ENCODE measurements at places on chromosomes 16 and 17. TPM values are rescaled to one million over a fixed set of nuclear protein-coding genes. Genes with fewer than 3 reads are reported as not detected.

Gene TMEM92
- 0.35 TPM for total RNA-seq

Gene CLEC18C
- 0.35 TPM for total RNA-seq

DNA sequence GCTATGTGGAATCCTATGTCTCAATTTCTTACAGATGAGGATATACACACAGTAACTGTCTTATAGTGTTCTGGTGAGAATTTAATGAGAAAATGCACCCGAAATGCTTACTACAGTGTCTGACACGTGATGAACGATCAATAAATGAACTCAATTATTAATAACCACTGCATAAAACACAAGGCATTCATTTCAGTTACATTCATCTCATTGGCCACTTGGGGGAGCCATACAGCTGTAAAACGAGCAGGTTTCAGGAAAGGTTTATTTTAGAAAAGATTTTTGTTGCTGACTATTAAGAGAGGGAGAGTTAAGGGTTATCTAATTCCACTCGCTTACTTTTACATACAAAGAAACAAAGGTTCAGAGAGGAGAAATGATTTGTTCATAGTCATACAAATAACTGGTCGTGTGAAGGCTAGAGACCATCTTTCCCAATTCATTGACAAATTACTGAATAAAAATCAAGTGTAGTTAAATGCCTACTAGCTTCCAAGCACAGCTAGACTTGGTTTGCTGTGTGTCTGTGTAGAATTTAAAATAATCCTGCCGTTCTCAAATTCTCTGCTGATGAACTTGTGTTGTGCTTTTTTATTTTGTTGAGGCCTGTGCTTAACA, 160.1 kb downstream of the MAP2K4 start:
- DNase-seq = peak; percentile 73
- no peaks in the 10 kb centered on the region for H3K27me3 ChIP-seq
- H3K36me3 ChIP-seq = no peaks in the 10 kb centered on the region
- H3K4me1 ChIP-seq = no peaks in the 10 kb centered on the region

DNA sequence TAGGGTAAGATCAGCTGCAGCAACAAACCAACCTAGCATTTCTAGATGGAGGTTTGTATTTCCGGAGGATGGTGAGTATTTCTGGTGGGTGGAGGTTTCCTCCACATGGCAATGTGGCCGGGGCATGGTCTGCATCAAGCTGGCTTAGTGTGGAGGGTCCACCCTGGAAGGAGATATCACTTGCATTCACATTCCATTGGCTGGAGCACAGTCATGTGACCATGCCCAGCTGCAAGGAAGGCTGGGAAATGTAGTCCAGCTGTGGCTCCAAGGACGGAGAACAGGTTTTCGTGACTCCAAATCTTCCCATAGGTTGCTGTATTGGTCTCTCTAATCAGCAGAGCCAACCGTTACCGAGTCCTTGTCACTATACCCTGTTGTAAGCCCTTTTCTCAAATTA, 68.7 kb downstream of the RAI1 start:
- peaks cover 69% of the 10 kb centered on the region for H3K4me1 ChIP-seq
- DNase-seq = peak; percentile 80
- H3K27ac ChIP-seq = no peak overlapping the region
- H3K4me3 ChIP-seq = no peak overlapping the region

DNA sequence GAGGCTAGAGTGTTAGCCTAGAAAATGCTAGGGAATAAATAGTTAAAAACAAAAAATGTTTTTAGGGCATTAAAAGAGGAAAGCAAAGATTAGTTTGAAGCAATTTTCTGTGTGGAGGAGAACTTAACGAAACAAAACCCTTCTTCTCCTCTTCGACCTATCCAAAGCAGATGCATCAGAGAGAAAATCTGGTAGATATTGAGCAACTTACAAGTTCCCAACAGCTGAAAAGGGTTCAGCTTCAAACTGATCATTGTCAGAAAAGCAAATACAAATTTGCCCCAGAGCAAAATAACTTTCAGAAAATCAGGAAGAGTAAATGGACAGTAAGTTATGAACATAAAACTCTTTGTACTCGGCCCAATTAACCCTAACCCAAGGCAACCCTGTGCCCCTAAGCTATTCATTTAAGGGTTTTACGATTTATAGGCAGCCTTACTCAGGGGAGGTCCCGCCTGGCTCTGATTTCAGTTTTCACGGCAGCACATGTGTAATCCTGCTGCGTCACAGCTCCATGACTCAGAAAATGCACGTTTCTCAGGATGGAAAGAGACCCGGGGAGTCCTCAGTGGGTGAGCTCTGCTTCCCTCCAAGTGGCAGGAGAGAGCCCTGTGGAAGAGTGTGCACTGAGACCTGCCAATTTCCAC, 405.7 kb upstream of the SALL1 start:
- peaks cover 7% of the 10 kb centered on the region for H3K4me1 ChIP-seq
- no peaks in the 10 kb centered on the region for H3K27me3 ChIP-seq
- peak; percentile 89 for DNase-seq
- H3K27ac ChIP-seq = peak overlapping the region; percentile 13
- H3K36me3 ChIP-seq = no peaks in the 10 kb centered on the region

GRCh38 chr16:4894276-4895150, 42.4 kb downstream of the PPL start:
- H3K4me3 ChIP-seq = no peak overlapping the region
- no peaks in the 10 kb centered on the region for H3K36me3 ChIP-seq
- H3K4me1 ChIP-seq = peaks cover 20% of the 10 kb centered on the region
- no peaks in the 10 kb centered on the region for H3K27me3 ChIP-seq
- no peak for DNase-seq

GRCh38 chr16:30377812-30378235, 3.2 kb downstream of the MYL11 start:
- H3K36me3 ChIP-seq = peaks cover 18% of the 10 kb centered on the region
- H3K4me3 ChIP-seq = peak overlapping the region; percentile 79
- H3K27ac ChIP-seq = peak overlapping the region; percentile 99
- H3K4me1 ChIP-seq = peaks cover 39% of the 10 kb centered on the region
- DNase-seq = peak; percentile 96

All from muscle of leg (tissue), 16 donors.